ENCODE measurements at places on chromosomes 6 and 20.

- DNase-seq: peak; percentile 84
Measured at GRCh38 chr6:157274471-157275226, 48.7 kb downstream of the TMEM242 start.

- no peak for DNase-seq
Measured at GRCh38 chr6:106823732-106824351, 150.7 kb downstream of the CD24 start.

- DNase-seq: no peak
Measured at GRCh38 chr6:141354191-141354955, 778.4 kb upstream of the GJE1 start.

GRCh38 chr6:72286911-72287311 lies 335.0 kb upstream of the KCNQ5 start:
- DNase-seq: no peak

- no peak for DNase-seq
Measured at GRCh38 chr6:16222826-16223225, 15.6 kb upstream of the GMPR start.

DNA sequence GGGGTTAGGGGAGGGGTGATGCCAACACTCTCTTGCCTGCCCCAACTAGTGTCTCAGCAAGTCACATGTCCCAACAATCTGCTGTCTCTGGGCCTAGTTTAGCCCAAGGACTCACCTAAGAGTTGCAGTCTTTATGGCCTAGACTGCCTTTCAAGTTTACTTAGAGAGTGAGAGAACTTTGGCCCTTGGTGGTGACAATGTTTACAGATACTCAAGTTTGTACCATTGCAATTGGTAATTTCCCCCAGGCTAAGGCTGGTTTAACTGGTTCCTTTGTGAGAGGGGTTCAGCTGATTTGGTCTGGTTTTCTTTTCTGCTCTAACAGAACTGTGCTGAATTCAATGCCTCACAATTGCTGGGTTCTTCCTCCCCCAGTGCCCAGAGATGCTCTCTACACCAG lies 1279.9 kb upstream of the EYS start:
- no peak for DNase-seq

DNA sequence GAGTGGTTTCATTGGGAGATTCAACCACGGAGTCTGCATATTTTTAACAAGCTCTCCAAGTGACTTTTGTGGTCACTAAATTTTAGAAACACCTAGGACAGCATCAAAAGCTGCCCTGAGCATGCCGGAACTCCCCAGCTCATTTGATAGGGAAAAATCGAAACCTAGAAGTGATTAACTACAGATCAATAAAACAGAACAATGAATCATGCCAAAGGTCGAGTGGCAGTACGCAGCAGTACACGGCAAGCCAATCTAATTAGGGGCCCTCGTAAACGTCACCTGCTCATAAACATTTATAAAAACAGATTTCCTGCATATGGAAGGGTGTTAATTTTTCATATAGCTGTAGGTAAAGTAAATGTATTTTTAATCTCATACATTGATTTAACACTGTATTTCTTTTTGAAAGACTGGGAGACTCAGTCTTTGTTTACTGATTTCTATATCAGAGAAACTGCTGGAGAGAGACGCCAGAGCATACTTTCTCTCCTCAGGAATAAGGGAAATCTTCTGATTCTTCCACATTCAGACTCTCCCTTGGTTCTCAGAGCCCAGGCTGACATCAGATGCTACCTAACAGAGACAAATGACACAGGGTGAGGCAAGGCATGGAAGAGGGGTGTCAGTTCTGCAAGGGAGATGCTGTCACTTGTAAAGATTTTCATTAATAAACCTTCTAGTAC lies 232.5 kb downstream of the PTPRT start:
- no peak for DNase-seq

- DNase-seq: no peak
Measured at GRCh38 chr20:17044891-17045290, 181.9 kb upstream of the PCSK2 start.

GRCh38 chr6:107132330-107132954 lies 17.1 kb upstream of the BEND3 start:
- DNase-seq: peak; percentile 16
